ENCODE measurements at places on chromosomes 3 and 15. TPM values are rescaled to one million over a fixed set of nuclear protein-coding genes. Genes with fewer than 3 reads are reported as not detected.

TFG gene
- total RNA-seq, result 159 TPM

ANKRD34C gene
- total RNA-seq, result not detected

GOLGA6A gene
- 0.05 TPM for total RNA-seq

PIERCE2 gene
- total RNA-seq, result 2.8 TPM

VWA5B2 gene
- total RNA-seq, result 0.28 TPM

MESP1 gene
- total RNA-seq, result 6.4 TPM

Measured in Panc1 (cell line).